ENCODE measurements at places on chromosomes 3 and 15.

DNA sequence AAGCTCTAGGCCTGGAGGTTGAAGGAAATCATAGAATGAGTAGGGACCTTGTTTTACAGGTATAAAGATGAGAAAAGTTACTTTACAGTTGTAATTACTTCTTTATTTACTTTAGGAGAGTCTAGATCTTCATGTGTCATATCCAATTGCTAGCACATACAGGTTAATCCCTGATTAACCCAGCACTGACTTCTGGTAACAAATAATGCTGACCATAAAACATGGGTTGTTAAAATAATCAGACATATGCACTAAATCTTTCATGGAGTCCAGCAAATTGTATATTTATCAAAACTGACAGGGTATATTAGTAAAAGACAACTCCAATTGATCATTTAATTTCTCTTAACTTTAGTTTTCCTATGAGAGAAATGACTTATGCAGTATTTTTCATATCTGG is 245.2 kb downstream of the NFKBIZ start:
- no peak for DNase-seq

DNA sequence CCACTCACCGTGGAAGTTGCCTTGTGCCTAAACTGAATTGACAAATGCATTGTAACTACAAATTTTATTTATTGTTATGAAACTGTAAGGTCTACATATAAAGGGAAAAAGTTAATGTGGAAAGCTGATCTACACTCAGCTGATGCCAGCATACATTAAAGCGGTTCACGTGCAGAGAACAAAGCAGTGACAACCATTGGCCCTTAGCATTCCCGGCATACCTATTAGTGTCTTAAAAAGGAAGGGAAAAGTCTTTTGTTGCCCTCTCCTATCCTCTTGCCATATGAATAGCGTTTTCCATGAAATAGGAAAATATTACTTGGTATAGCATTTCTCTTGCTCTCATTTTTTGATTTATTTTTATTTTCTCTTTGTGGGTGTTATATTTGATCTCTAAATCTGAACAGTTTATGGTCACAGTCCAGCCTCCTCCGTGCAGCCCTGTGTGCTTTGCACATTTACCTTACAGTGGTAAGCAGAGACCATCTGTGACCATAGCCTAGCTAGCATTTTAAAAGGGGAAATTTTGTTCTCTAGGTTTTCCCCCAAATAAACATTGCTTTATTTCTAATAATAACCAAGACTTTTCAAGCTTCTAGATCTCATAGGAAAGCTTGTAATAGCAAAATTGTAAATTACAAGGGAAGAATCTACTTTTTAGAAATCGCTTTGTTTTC is 89.7 kb upstream of the CGNL1 start:
- no peak for DNase-seq

DNA sequence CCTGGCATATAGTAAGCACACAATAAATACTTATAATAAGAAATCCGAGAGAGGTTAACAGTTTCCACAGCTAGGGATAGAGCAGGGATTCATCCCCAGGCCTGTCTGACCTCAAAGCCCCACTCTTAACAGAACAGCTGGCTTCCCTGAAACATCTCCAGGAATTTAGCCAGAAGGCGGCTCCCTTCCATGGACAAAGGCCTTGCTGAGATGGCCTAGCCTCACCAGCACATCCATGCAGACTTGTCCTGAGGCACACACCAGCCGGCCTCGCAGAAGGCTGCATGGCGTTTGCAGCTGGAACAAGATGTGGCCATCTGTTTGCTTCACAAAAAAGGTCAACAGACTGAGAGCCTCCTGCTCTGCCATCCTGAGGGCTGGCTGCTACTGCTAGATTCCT is 245.4 kb downstream of the SLCO3A1 start:
- DNase-seq: no peak

- DNase-seq: no peak
Observed at GRCh38 chr3:188534633-188535032, 380.7 kb downstream of the LPP start.

DNA sequence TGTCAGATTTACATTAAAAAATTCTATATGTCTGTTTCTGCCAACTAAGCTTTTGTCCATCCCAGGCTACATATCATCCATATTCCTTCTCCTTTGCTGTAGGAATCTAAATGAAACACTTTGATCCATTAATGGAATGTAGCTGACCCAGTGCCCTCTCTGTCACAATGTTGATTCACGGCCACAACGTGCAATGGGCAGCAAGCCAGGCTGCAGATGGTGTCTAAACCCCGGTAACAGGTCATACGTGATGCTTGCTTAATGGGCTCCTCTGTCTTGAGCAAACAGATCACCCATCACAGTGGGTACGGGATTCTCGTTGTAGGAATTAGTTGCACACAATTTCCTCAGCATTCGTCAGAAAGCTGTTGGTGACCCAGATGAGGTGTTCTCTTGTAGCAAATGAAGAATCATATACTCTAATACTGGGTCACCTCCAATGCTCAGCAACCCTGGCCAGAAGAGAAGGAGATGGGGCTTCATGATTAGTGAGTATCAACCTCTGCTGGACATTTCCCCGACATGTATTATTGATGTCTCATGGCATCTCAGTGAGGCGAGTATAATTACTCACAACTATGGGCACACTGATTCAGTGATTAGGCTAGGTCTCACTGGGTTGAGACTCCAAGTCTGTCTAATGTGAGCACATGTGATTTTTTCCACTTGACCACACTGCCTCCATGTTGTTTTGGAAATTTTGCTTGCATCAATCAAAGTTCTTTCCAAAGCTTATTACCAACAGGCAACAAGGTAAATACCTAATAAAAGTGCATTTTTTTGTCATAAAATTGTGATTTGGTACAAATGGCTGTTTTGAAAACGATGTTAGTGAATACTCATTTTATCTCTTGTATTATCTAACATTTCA is 12.9 kb upstream of the DCBLD2 start:
- no peak for DNase-seq

GRCh38 chr3:30347679-30348216 is 258.7 kb upstream of the TGFBR2 start:
- DNase-seq: peak; percentile 62

DNA sequence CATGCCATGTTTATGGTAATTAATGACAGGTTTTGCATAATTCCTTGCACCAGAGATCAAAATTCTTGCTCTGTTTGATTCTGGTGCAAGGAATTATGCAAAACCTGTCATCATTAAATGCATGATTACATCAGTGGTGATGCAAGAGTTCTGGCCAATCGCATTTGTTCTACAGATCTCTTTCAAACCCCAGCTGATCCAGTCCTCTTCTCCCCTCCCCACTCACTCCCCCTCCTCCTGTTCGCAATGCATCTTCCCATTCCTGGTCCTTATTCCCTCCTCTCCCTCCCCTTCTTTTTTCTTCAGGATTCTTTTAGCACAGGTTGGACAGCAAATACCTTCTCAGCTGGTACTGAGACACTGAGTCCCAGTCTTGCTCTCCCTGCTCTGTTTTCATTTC is 82.1 kb downstream of the GABRB3 start:
- DNase-seq: no peak

GRCh38 chr3:41569632-41570305 is 370.5 kb downstream of the CTNNB1 start:
- DNase-seq: peak; percentile 28

DNA sequence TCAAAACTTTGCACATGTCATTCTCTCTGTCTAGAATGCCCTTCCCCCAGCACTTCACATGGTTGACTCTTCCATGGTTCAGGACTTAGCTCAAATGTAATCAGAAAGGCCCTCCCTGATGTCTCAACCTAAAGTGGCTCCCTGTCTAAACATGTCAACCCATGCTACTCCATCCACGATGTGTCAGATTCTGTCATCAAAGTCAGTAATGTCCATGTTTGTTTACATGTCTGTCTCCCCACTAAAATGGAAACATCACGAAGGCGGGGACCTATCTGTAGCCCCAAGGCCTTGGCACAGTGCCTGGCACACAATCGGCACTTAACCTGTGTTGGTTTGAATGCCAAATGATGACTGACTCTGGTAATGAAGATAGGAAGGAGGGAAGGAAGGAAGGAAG is 20.8 kb upstream of the SNTN start:
- DNase-seq: no peak

GRCh38 chr3:56955492-56956111 is 104.9 kb upstream of the SPATA12 start:
- DNase-seq: no peak

- DNase-seq: peak; percentile 22
Observed at GRCh38 chr3:44066806-44067205, 174.9 kb upstream of the TOPAZ1 start.

- DNase-seq: no peak
Observed at GRCh38 chr15:38528294-38528693, 36.3 kb downstream of the RASGRP1 start.

DNA sequence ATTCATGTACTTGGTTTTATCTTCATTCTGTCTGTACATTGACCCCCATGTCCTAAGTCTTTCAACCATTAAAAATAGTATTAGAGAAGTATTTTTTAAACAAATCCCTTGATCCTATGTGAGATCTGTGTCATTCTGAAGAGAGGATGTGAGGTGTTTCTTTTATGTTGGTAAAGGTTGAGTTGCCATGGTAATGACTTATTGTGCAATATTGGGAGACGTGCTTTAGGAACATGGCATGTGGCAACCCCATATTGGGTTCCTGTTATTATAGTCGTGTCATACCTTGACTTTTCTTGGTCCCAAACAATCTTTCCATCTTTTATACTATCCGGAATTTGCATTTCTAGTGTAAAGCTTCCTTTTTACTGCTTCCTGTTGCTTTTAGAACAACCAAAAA is 203.1 kb downstream of the KCNAB1 start:
- DNase-seq: no peak

DNA sequence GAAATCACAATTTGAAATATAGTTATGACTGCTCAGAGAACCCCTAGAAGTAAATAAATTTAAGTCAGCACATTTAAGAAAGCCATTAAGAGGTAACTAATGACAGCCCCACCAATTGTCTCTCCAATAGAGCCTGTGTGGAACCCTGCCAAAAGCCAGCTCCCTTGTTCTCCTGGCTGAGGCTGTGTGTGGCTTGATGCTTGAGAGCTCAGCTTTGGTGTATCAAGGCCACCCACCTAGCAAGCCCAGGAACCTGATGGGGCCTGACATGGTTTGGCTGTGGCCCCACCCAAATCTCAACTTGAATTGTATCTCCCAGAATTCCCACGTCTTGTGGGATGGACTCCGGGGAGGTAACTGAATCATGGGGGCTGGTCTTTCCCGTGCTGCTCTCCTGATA is 106.9 kb downstream of the LRRN1 start:
- no peak for DNase-seq

DNA sequence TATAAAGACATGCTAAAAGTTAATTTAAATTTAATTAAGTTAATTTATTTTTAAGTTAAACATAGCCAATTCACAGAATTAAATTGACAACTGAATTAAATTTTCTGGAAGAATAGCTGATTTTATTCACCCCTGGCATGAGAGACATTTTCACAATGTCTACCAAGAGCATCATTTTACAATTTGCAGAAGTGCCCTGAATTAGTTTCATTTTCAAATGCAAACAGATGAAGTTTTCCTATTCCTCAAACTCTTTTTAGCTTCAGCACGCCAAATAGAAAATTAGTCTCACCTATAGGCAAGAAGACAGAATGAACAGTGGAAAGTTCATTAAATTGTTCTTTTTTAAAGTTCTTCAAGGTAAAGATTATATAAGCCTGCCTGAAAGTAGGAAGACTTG is 259.3 kb downstream of the ZBBX start:
- DNase-seq: peak; percentile 5

DNA sequence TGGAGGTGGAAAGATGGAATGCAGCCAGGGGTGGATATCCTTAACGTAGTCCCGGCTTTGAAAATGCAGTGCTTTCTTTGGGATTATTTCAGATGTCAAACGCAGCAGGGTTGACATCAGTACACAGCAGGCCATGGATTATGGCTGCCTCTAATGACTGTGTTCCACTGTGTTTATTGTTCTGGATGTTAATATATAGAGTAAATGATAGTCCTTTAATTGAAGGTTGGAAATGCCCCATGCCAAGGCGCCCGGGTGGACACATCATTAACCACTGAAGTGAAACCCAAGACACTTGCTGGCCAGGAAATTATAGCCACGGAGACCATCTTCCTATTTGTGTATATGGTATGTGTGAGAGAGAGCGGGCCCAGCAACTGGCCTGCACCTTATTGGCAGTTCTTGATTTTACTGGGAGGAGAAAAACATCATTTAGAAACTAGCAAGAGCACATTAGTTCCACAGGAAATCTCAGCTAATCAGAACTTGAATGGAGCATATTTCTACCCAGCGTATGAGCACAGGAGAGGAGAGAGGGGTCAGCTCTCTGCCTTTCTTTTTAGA is 254.9 kb upstream of the RASGRP1 start:
- no peak for DNase-seq

GRCh38 chr15:93730724-93731123 is 500.6 kb upstream of the MCTP2 start:
- DNase-seq: no peak

DNA sequence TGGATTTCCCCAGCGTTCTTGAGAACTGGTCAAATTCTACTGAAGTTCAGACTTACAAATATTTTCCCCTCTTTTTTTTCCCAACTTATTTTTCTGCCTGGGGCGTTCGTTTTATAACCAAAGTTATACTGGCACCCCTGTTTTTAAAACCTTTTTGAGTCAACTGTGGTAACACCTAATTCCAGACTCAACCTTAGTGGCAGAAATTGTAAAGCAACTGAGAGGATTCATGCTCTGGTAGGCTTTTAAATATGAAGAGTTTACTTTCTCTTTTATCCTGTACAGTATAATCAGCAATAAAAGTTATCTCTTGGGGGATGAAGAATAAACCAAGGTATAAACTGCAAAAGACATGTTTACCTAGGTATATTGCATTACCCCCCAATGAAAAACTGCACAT is 2.3 kb downstream of the IL5RA start:
- DNase-seq: no peak

DNA sequence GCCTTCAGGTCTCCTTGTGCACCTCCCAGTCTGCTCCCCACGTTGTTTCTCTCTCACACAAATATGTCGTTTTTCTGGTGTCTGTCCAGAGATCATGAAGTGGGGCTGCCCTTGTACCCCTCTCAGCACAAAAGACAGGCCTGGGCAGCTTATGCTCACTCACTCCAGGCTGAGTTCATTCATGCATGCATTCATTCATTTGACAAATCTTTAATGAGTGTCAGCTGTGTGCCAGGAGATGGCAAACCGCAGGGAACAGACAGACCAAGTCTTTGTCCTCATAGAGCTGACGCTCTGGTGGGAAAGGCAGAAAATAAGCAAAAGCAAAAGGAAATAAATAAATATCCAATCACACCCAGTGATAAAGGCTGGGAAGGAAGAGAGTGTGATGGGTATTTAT is 7.6 kb upstream of the TRH start:
- DNase-seq: no peak
